ENCODE measurements at places on chromosomes 16 and 17. TPM values are rescaled to one million over a fixed set of nuclear protein-coding genes. Genes with fewer than 3 reads are reported as not detected.

Gene TLK2
- 52.0 TPM for total RNA-seq

Gene CNGB1
- total RNA-seq: not detected

Gene DOK4
- 22.2 TPM for total RNA-seq

Gene LGALS9B
- total RNA-seq: not detected

Gene GRN
- 201 TPM for total RNA-seq

Gene KCNH6
- total RNA-seq: not detected

Gene KRT13
- total RNA-seq: not detected

Gene ENPP7
- not detected for total RNA-seq

Gene OTOP2
- total RNA-seq: not detected

Gene AOC3
- total RNA-seq: not detected
